ENCODE measurements at places on chromosomes 1 and 21. TPM values are rescaled to one million over a fixed set of nuclear protein-coding genes. Genes with fewer than 3 reads are reported as not detected.

Gene CHRM3
- total RNA-seq, result 38.8 TPM

Gene NBPF1
- 84.4 TPM for total RNA-seq

Gene EFNA3
- 7.6 TPM for total RNA-seq

Gene SH2D5
- 0.62 TPM for total RNA-seq

Gene BSND
- total RNA-seq, result not detected

Gene TINAGL1
- 2.8 TPM for total RNA-seq

Gene MYBPHL
- not detected for total RNA-seq

Gene ERG
- 1.2 TPM for total RNA-seq

Gene TSPAN1
- total RNA-seq, result 0.31 TPM

Gene HES3
- total RNA-seq, result not detected

Gene ODF2L
- total RNA-seq, result 100 TPM

Gene RWDD3
- 28.4 TPM for total RNA-seq

Gene ENSA
- 105 TPM for total RNA-seq

Gene PRPF38A
- 19.5 TPM for total RNA-seq

Gene GUK1
- 91.6 TPM for total RNA-seq

Gene PBX1
- total RNA-seq, result 169 TPM

Gene CRYBG2
- total RNA-seq, result 1.1 TPM

Gene TRMT1L
- total RNA-seq, result 20.6 TPM

Gene KCNK2
- 91.9 TPM for total RNA-seq

Gene DMBX1
- not detected for total RNA-seq

Gene HORMAD1
- 0.78 TPM for total RNA-seq

Gene RNF223
- not detected for total RNA-seq

Gene CFHR3
- not detected for total RNA-seq

Gene CFAP74
- total RNA-seq, result 0.47 TPM

Gene KCTD3
- 69.9 TPM for total RNA-seq

Gene DMRTA2
- 5.8 TPM for total RNA-seq

Gene VANGL2
- total RNA-seq, result 12.5 TPM

Gene FAM43B
- 0.16 TPM for total RNA-seq

Gene F13B
- not detected for total RNA-seq

Gene WDR64
- total RNA-seq, result not detected

Gene PTGFRN
- total RNA-seq, result 52.7 TPM

Gene TMEM52
- total RNA-seq, result 1.1 TPM

Gene HUNK
- total RNA-seq, result 9.4 TPM

Gene S100A2
- not detected for total RNA-seq

Gene GJA8
- total RNA-seq, result not detected

Gene DYNLT4
- not detected for total RNA-seq

Gene LRRC47
- 31.4 TPM for total RNA-seq

Gene VASH2
- total RNA-seq, result 35.9 TPM

Gene DENND1B
- 65.2 TPM for total RNA-seq

Gene TRIM58
- 3.1 TPM for total RNA-seq

Gene MCOLN3
- not detected for total RNA-seq

Data from occipital lobe (tissue), 3 donors.